Stimulated activated CD8-positive, alpha-beta memory T cell treated with anti-CD3 and anti-CD28 coated beads, Interleukin-2, amount 100 ng/mL, for 48 hours (primary cell): ENCODE measurements at places on chromosomes 7 and 10.

DNA sequence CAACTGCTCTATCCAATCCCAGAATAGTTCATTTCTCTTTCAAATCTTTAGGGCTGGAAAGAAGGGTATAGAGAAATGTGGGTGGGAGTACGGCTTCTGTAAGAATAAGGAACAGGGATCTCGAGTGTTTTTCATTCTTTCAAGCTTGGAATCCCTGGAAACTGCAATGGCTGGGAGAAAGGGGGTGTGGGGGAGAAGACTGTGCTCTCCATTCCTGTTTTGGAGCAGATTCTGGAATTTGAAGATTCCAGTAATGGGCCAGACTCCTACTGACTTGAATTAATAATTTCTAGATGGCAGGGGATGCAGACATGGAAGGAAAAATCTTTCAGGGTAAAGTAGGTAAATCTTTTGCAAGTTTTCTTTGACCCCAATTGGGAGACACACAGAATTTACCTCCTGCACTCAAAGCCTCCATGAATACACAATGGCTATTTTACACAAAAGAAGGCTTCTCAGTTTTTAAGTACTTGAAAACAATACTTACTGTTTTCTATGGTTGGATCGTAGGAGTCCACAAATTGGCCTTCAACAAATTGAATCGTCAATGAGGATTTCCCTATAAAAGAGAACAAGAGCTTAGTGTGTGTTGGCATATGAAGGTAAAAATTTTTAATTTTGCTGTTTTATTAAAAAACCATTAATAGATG, 29.1 kb downstream of the RHEB start:
- no peak for DNase-seq

GRCh38 chr10:95562341-95562965, 1.3 kb upstream of the SORBS1 start:
- DNase-seq: no peak

DNA sequence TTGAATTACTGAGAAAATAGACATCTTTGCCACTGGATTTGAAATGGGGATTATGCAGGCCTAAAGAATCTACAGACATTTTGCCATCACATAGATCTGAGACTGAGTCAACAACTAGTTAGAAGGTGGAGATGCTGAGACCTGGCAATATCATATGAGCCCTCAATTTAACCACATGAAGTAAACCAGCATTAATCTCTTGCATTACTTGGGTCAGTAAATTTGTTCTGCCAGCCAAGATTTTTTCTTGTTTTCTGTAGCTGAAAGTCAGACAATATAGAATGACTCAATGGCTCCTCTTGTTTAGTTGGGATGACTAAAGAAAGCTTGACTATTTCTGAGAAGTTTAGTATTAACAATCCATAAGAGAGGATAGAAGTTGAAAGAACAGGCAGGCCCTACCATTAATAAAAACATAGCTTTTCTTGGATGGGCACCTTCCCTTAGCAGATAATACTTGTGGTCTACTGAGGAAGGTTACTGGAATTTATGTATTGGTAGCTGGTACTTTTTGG, 396.7 kb upstream of the SORCS1 start:
- DNase-seq: no peak

- DNase-seq: no peak
These were observed 219.2 kb upstream of the BMPER start for GRCh38 chr7:33685981-33686683.

DNA sequence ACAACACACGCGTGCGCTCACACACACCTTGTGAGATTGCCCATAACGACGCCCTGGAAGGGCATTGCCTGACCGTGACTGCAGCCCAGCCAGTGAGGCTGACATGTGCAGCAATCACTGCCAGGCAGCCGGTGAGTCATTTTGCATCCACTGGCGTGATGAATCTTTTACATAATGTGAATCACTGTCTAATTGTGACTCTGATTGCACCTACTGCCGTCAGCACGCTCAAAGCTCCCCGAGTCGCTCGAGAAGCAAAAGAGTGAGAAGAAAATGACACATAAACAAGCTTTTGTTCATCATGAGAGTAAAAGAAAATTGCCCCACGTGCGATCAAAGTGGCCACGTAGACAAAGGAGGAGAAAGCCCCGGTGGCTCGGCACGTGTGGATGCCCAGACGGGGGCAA, 117.4 kb upstream of the PFKP start:
- DNase-seq: peak; percentile 39

DNA sequence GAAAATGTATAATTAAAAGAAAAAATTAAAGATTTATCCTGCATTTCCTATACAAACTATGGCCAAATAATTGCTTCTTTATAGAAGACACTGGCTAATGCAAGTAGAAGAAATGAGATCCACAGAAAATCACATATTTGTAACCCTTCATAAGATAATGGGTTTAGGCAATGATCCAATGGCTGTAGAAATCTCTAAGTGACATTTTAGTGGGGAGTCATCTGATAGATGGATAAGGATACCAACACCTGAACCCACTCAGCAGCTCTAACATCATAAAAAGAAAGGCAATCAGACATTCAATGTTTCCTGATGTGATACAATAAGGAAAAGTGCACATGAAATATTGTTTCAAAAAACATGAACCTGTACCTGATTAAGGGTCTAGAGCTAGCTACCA, 297.5 kb downstream of the CXCL12 start:
- no peak for DNase-seq

DNA sequence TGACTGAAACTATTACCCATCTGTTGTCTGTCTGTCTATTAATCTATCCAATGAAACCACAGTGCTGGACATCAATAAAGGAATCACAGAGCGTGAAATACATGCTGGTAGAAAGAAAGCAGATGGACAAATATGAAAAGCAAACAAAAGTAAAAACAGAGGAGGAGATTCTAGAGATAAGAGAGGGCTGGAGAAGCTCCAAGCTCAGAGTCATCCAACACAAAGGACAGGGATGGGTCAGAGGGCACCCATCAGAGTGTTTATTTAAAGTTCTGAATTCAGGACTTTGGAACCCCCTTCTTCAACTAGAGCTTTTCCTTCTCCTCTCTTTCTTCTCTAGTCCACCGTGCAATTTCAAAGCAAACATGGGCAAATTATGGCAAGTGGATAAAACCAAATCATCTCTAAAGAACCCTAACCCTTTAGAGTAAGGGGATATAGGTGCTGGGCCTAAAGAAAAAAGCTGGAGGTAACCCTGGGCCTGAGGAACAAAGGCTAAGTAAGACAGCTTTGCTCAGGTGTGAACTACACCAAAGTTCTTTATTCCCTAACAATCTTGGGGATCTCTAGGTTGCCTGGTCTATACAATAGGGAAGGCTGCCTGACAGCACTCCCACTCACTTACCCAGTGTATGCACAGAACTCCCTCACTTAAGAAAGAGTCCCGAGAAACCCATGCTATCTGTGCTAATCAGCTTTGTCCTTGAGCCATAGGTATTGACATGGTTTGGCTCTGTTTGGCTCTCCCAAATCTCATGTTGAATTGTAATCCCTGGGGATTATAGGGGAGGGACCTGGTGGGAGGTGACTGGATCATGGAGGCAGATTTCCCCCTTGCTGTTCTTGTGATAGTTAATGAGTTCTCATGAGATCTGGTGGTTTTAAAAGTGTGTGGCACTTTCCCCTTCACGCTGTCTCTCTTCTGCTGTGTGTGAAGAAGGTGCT, 97.0 kb downstream of the BAMBI start:
- DNase-seq: no peak

- DNase-seq: no peak
These were observed 379.0 kb upstream of the CNTNAP2 start for GRCh38 chr7:145737617-145738016.

DNA sequence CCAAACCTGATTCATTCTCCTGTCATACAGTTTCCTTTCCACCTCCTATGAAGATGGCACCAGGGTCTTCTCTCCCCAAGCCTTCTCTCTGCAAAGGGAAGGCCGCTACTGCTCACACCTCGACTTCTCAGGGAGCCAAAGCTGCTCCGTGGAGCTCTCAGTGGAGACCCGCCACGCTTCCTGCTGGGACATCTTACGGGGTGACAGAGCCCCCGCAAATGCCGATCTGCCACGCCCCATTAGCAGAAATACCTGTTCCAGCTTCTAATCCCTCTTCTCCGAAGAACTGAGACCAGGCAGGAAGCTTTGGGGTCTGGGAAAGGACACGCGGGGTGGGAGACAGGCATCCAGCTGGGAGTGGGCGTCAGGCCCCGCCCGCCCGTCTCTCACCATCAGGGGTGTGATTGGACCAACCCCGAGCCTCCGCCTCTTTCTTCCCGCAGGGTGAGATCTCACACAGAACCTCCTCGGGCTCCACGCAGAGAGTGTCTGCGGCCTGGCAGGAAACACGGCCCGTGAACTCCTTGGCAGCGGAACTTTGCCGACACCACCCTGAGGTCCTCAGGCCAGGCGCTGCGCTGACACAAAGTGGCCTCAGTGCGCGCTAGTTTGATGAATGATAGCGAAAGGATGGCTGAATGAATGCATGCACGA, 12.0 kb upstream of the CALML5 start:
- no peak for DNase-seq

DNA sequence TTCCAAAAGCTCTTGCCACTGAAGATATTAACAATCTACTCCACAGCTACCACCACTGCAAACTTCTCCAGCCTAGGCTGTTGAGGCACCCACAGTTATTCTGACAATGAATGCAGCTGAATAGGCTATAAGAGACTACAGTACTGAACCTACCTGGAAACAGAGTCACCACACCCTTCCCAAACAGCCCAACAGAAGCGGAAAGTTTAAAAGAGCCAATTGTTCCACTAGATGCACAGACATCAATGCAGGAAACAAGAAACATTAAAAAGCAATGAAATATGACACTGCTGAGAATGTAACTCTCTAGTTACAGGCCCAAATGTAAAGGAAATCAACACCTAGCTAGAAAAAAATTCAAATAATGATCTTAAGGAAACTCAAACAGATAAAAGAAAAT, 64.5 kb upstream of the PLA2G12B start:
- DNase-seq: no peak

- DNase-seq: no peak
These were observed 196.9 kb upstream of the PPP2R2D start for GRCh38 chr10:131703941-131704340.

DNA sequence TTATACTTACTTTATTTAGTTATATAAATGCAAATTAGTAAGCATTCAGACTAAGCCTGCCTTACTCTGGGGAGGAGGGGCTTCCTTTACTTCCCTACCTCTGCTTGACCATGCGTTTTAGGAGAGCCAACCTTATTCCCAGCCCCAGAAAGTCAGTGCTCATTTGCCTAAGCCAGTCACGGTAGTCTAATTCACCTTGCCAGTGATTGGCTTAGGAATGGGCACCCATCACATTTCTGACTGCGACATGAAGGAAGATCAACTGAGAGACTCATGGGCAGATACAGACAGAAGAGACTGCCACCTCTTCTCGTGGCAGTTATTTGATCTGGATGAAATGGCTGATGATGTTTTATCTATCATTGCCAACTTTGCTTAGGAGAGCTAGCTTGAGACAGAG, 29.5 kb downstream of the RPA3 start:
- no peak for DNase-seq
